ENCODE measurements at places on chromosomes 12 and 14.

DNA sequence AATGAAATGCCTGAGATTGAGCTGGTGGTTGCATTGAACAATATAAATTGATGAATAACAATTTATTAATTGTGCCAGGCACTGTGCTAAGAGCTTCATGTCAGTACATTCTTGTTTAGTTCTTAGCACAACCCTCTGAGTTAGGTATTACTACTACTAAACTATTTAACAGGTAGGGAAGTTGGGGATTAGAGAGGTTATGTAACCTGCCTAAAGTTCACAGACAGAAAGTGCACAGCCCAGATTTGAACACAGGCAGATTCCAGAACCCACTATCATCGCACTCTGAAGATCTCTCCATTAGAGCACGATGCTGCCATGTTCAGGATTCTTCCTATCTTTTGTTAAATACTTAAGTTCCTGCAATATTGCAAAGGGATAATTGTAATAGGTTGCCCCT, 49.3 kb downstream of the ETV6 start:
- no peak for DNase-seq

GRCh38 chr14:68884031-68885030, 91.5 kb upstream of the ZFP36L1 start:
- no peak for DNase-seq

GRCh38 chr14:32998433-32998832, 59.8 kb downstream of the NPAS3 start:
- no peak for DNase-seq

- DNase-seq, result no peak
These were observed 52.0 kb upstream of the RNU6-8 start for GRCh38 chr14:32254952-32255679.

DNA sequence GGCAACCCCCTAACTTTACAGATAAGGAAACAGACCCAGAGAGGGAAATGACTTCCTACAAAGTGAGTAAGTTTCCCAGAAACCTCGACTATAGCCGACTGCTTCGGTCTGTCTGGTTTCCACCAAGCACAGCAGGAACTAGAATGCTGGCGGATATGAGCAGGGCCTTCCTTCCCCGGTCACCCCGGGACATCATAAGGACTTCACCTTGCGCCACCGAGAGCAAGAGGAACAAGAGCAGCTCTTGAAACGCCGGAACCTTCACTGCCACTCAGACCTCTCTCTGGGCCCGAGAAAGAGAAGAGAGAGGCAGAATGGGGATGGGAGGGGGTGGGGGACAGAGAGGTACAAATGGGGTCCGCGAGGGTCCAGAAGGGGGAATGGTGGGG, 29.4 kb upstream of the GPR68 start:
- DNase-seq, result no peak

Data from stimulated activated CD8-positive, alpha-beta memory T cell treated with anti-CD3 and anti-CD28 coated beads, Interleukin-2, amount 100 ng/mL, for 48 hours (primary cell).